ENCODE measurements at places on chromosomes 11 and 22.
A peak's percentile ranks its signal among the peaks of the same experiment; 100 is the strongest.

- DNase-seq = no peak
Observed at GRCh38 chr22:41695211-41695610, 4.1 kb upstream of the MEI1 start.

DNA sequence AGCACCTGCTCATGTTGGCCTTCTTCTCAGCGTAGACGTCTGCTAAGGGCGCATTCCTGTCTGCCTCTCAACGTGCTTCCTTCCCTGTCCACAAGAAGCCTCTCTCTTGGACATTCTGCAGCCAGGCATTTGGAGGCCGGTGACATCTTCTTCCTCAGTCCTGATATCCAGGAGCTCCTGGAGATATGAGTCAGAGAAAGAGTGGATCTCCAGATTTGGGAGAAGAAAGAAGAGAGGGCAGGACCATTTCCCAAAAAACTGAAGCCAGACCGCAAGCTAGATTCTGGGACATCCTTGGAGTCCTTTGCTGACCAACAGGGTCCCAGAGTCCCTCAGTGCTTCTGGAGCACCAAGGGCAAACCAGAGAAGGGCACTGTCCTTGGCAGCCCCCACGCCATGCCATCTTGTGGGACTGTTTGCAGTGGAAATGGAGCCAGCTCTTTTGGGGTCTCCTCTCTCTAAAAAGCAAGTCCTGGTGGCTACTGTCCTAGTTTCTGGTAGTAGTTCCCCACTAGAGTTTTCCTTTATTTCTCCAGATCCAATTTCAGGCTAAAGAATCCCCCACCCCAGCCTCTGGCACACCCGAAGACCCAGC is 36.1 kb upstream of the SYT13 start:
- DNase-seq = no peak

GRCh38 chr11:9717719-9718118 is 53.8 kb downstream of the SWAP70 start:
- DNase-seq = no peak

- DNase-seq = no peak
Observed at GRCh38 chr11:85710917-85711316, 24.9 kb upstream of the CCDC89 start.

- no peak for DNase-seq
Observed at GRCh38 chr11:1924181-1924580, 4.7 kb downstream of the TNNT3 start.

DNA sequence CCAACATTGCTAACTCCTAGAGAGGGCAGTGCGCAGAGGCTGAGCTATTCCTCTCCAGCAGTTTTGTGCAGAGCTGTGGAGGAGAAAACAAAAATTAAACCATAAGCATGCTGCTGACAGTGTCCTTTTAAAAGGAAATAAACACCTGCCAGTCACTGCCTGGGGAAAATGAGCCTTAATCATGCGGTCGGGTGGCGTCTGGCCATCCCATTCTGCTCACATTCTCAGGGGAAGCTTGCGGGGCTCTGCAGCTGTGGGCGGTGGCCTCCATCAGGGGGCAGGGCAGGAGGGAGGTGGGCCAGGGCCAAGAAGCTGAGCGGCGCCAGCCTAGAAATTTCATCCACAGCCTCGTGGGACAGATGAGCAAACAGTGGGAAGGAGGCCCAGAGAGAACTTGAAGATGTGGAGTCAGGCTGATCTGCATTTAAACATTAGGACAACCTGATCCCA is 71.0 kb upstream of the TP53I11 start:
- DNase-seq = no peak

DNA sequence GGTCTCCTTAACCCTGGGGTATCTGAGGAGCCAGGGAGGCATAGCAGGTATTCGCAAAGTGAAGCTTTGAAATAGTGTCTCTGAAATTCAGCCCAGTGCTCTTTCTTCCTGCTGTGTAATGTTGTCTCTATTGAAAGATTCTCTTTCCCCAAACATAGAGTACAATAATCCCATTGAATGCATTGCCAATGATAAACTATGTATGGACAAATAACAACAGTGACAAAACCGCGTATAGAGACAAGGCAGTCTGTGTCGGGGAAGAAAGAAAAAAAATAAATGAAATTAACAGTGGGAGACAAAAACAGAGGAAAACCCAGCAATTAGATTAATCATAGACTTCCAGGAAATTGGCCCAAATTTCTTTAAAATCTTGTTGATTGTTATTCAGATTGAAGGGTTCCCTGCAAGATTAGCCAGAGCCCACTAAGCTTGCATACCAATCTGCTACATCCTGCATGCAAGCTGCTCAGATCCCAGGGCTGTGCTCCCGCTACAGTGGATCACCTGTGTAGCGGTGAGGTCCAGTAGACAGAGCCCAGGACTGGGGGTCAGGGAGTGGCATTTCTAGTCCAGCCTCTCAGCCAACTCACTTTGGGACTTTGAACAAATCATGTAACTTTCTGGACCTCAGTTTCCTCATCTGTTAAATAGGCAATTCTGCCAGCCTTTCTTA is 492.8 kb downstream of the INSC start:
- DNase-seq = no peak

- DNase-seq = no peak
Observed at GRCh38 chr11:11629368-11629767, 7.6 kb upstream of the GALNT18 start.

DNA sequence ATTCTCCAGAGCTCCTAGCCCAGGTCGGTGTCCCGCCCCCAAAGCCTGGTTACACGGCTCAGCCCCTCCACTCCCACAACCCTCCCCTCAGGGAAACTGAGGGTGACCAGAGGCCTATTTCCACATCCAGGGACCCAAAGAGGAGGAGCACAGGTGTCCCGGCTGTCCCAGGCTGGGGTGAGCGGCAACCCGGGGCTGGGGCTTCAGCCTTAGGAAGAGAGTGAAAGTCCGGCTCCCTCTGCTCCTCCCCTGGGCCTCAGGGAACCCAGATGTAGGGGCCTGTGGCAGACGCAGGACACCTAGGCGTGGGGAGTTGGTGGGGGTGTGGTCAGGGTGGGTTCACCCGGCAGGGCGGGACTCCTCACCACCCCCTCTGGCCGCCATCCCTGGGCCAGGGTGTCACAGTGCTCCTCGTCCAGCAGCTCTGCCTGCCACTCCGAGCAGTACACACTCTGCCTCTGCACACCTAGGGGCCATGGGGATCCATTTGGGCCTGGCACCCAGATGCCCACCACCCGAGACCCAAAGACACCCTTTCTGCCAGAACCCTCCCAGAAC is 63.1 kb downstream of the ARFGAP3 start:
- no peak for DNase-seq

DNA sequence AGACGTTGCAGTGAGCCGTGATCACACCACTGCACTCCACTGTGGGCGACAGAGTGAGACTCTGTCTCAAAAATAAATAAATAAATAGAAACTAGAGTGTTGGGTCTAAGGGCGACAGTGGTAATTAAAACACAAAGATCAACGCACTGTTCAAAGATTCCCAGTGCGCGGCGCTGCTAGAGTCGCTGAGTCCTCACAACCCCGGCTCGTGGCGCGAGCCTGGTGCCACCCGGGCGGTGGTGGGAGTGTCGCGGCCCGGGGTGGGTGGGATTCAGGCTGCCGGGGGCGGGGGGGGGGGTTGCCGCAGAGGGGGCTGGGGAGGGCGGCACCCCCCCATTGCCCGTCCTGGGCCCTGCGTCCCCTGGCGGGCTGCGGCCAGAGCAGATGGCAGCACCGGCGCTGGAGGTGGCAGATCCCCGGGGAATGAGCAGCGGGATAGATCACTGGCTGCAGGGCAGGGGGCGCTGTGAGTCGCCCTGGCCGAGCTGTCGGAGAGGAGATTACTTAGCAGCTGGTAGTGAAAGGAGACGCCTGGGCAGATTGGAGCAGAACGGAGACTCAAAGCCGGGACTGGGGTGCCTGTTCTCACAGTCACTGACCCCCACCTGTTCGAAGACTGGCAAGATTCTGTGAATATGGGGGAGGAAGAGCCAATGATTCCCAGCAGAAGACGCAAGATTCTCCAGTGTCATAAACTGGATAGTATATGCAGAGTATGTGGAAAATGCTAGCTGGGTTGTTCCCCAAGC is 30.2 kb upstream of the APOBEC3A start:
- peak; percentile 80 for DNase-seq

DNA sequence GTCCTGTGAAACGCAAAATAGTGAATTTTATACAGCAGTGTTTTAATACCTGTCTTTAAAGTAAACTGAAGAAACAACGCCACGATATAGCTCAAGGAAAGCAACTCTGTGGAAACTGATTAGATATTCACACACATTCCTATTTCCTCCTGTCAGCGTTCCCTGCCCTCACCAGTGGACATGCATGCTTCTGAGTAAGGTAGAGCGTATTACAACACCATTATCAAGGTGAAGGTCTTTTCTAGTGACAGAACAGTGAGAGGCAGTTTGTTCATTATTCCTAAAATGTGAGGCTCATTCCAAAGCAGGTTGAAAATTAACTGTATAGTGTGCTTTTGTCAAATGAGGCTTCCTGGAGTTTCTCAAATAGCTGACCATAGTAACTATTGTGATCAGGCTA is 153.1 kb downstream of the DDX10 start:
- no peak for DNase-seq

DNA sequence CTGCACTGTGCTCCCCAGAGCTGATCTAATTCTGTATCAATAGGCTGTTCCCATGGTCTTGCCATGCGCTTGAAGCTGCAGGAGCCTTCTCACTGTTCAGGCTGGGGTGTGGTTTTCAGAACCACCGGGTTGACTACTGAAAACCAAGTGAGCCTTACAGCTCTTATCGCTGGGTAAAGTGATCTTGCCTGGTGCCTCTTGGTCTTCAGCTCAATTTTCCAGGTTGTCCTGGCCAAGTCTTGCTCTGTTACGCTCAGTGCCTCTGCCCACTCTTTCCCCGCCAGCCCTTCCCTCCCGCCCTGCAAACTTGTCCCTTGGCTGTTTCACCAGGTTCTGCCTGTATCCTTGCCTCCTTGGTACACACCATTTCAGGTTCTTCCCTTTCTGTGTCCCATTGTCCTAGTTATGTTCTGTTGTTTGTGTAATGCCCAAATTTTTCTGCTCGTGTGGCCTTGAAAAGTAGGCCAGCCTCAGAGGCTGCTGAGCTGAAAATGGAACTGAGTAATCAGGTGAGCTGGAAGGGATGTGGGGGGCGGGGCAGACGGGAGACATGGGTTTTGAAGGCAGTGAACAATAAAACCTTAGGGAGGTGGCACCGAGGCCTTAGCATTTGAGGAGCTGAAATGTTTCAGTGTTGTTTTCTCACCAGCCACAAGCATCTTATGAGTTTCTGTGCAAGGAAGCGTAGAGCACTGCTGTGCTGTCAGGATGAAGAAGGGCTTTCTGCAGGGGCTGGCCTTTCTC is 11.2 kb downstream of the PEX26 start:
- no peak for DNase-seq

GRCh38 chr11:80487952-80488351 is 1047.1 kb upstream of the TENM4 start:
- DNase-seq = no peak

DNA sequence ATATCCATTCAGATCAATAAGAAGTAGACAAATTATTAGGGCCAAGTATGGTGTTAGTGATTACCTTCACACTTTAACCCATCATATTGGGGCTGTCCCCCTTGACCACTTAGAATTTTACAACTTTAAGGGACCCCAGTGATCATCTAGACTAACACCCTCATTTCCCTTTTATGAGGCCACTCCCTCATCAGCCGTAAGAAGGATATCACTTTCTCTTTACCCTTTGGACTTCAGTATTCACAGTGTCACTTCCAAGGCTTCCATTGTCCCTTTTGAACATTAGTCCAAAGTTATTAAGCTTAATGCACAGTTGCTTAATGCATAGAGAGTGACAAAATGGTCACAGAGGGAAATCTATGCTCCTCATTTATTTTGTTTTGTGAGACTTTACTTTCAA is 172.4 kb upstream of the MPPED2 start:
- no peak for DNase-seq

GRCh38 chr11:27701355-27702105 is 1.3 kb upstream of the BDNF start:
- DNase-seq = peak; percentile 28

GRCh38 chr11:63516109-63516508 is 10.2 kb downstream of the LGALS12 start:
- DNase-seq = no peak

DNA sequence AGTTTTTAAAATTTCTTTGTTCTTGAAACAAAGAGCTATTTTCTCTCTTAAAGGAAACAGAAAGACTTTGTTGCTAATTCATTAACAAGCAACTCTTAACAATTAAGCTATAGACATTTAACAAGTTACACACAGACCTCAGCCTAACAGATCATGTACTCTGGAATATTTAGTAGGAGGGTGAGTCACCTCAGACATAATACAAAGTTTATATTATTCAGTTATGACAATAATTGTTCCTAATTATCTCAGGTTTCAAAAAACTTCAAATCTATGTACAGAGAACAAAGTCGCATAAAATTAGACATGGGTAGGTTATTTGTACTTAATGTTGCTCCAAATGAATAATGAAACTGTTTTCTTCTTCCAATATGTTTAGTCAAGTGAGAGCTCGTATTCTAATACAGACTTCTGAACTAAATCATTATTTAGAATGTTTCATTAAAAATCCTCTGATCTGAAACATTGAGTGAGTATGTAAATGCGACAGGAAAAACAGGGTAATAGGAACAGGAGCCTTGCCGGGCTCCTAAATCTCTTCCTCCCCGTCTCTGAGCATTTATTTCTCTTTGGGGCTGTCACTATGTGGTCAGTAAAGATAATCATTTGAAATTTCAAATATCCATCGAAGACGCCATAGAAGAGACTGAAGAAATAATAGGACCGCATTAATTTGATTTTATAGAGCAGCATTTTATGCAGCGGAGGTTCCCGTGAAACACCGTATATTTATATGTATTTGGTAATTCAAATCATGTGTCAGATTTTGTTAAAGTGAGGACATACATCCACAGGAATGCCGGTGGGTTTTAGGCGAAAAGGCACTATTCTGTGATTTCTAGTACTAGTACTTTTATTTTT is 8.7 kb upstream of the BARX2 start:
- no peak for DNase-seq

DNA sequence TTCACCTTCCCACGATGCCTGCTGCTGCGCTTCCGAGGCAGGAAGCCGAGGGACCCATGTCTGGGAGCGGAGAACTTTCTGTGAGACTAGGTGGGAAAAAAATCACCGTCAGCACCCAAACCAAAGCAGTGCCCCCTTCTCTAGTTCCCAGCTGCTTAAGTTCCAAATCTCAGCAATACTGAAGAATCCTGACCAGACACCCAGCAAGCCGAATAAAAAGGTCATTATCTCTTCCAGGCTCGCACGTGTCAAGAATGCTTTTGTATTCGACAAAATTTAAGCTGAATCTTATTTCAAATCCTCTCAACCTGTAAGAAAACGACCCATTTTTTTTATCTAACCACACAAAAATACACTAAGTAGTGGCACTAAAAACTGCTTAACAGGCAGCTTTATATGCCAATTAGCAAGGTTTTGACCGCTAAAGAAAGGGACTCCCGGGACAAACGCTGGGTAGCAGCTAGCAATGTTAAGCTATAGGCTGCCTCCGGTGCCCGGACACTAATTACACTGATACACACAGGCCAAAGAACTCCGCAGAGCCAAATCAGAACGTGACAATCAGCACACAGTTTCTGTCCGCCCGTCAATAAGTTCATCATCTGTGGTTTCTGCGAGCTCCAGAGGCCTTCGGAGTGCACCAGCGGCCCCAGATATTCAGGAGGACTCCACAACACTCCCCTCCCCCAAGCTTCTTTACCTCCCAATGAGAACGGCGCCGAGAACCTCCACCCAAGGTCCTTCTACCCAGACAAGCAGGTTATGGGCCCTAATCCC is 728 bp downstream of the RPL3 start:
- DNase-seq = no peak

All from HEK293T (cell line).